Retina (tissue), 1 donor: ENCODE measurements at places on chromosomes 5 and 9.

DNA sequence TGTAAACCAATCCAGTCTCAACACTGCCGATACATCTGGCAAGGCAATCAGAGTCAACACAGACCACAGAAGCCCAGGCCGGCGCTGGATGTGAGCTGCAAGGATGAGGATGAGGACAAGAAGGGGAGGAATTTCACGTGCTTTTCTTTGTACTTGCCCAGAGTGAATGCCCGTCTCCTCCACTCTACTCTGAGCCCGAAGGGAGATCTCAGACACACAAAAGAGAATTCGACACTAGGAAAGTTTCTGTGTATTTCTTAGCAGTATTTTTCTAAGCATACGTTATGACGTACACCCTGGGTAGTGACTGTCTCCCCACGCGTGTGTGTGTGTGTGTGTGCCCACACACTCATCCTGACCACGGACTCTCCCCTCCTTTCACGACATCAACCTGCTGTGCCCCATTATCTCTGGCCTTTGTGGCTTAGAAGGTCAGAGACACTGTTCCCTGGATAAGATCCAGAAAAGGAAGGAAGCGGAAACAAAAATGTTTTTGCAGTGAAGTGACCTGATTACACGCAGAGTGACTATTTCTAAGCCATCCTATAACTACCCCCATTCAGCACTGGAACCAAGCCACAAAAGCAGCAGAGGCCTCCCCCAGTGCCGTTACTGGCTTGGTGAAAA, 227.3 kb upstream of the DAPK1 start:
- peak; percentile 62 for DNase-seq

DNA sequence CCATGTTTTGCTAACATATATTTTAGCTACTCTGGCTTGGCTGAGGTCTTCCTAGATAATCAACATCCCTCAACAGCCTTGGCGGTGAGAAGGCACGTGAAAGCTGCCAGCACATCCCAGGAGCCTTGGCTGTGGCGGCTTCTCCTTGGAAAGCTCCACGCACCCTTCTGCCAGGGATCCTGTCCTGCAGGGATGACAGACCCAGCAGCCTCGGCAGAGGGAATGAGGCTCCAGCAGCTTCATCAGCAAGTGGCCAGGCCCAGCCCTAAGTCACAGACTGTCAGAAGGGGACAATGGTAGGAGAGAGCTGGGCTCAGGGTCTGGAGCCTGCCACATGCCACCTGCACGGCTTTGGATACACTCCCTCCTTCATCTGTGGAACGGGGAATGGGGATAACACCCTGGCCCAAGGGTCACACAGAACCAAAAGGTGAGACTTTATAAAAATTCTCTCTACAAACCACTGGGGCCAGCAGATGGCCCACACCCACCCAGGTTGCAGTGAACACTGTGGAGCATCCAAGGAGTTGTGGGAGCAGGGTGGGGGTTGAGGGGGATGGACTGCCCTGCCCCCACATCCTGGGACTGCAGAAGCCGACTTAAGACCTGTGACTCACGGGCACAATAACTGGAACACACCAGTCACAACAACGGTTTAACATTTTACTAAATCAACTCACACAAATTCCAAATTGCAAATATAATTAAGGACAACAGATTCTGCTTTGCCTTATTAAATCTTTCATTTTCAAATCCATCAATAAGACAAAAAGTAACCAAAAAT, 65.1 kb downstream of the MACROH2A1 start:
- no peak for DNase-seq

GRCh38 chr9:137076636-137077009, 694 bp upstream of the UAP1L1 start:
- no peak for DNase-seq

- no peak for DNase-seq
Observed at GRCh38 chr9:86591472-86591871, 237.3 kb upstream of the TUT7 start.

DNA sequence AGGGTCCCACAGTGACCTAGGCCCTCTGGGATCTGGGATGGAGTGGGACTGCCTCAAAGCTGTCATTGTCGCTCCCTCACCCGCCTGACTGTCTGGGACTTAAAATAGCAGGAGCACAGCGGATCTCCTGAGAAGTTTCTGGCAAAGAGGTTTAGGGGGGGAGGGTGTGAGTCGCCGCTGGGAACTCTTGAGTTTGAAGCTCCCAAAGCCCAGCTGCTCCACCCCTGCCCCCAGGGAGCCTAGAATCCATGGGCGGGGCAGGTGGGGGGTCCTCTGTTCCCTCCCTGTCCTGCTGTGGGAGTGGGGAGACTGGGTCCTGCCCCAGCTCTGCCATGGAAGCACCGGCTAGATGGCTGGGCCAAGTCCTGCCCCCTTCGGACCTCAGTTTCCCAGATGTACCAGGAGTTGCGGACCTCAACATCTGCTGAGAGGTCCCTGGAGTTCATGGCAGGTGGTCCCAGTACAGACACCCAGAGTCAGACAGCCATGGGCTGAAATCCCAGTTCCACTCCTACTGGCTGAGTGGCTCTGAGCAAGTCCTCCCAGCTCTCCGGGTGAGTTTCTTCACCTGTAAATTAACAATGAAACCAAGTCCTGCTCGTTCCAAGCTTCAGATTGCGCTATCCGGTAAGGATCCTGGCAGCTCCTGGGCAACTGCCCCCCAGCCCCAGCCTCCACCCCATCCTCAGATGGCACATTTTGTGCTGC, 985 bp upstream of the WDR38 start:
- DNase-seq: no peak

DNA sequence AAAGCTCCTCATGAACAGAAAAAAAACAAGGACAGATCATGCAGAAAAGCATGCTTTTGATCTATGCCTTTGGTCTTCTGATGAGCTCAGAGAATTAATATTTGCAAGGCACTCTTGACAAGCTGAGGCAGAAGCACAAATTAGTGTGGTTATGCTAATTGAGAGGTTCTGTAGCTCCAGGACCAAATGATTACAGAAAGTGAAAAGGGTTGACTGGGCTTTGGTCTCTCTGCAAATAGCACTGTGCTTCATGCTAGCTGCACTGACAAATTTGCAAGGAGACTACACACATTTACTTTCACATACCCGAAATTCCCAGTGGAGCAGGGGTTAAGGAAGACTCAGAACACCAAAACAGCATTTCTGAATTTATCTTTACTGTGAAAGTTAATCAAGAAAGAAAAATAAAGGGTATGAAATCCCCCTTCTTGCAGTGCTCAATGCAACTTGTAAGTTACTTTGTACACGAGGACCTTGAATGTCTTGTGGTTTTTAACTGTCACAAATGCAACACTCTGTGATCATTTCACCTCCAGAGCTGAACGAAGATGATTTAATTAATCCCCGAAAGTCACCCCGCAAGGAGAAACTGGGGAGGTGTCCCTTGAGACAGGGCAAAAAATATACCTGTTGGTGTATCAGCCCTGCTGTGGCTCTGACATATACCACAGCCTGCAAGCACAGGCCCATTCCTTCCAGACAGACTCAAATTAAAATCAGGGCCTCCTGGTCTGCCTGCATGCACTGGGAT, 11.9 kb downstream of the RAPGEF1 start:
- no peak for DNase-seq

GRCh38 chr9:27800692-27801370, 227.6 kb upstream of the C9orf72 start:
- DNase-seq: no peak

DNA sequence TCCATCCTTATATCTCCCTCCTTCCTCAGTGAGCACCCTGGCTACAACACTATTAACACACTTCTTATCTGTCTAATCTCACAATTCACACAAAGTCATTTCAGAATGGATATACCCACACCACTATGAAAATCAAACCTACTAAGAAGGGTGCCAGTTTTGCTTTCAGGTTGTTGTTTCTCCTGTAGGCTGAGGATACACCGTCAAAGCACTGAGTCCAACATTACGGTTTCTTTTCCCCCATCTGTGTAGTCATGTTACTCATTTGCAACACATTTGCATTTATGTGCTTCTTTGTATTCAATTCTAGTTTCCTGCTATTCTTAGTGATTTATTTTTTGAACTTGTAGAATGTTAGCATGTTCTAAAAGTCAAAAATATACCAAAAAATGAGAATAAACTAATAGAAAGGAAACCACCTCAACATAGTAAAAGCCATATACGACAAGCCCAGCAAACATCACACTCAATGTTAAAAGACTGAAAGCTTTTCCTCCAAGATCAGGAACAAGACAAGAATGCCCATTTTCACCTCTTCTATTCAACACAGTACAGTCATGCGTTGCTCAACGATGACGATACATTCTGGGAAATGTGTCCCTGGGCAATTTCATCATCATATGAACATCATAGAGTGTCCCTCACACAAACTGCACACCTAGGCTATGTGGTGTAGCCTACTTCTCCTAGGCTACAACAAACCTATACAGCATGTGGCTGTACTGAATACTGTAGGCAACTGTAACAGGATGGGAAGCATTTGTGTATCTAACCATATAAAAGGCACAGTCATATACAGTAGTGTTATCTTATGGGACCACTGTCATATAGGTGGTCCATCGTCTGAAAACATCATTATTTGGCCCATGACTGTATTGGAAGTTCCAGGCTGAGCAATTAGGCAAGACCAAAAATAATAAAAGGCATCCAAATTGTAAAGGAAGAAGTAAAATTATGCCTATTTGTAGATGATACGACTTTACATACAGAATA, 6.3 kb downstream of the ROR2 start:
- no peak for DNase-seq
